ENCODE measurements at places on chromosomes 4 and X. TPM values are rescaled to one million over a fixed set of nuclear protein-coding genes. Genes with fewer than 3 reads are reported as not detected.

The UCP1 gene
- total RNA-seq = 0.61 TPM

DNA sequence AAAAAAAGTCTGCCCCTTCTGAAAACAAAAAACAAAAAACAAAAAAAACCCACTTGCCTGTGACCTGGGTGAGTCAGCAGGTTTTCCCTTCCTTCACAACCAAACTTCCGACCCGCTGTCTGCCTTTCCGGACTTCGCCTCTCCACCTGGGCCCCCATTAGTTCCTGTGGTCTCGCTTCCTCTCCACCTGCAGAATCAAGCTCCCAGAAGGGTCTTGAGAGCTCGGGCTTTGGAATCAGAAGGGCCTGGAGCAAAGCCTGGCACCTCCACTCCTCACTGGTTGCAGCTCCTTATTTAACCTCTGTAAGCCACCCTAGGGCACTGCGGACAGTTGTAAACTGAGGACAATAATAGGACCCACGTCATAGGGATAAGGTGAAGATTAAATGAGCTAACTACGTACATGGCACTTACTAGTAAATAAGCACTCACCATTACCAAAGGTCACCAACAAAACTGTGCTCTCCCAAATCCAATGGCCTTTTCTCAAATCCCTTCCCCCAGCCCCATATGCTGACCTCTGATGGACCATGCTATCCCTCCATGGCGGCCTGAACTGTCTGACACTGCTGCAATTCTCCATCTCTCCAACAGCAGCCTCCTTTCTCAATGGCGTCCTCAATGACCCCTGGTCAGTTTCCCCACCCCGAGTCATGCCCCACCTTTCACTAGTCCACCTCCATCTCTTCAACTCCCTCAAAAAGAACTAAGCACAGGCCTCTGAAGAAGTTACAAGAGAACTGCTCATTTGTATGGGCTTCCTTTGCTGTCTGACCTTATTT lies 64.2 kb downstream of the IRF2 start:
- DNase-seq = no peak

The SMIM31 gene
- total RNA-seq = not detected

GRCh38 chr4:47209833-47210232 lies 178.5 kb downstream of the GABRB1 start:
- no peak for DNase-seq

DNA sequence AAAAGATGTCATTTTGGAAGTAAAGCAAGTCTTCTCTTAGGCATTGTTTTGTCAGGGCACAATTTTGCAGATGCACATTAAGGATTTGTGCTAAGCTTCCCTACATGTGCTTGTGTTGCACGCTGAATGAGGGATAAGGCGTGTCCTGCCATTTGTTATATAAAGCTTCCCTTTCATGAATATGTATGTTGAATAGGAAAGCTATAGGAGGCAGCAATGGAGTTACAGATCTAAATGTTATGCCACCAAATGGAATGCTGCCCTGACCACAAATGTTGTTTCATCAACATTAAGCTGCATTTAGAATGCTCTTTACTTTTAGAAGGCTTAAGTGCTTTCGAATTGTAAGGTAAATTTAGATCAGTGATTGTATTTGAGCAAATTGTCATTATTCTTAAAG lies 20.9 kb downstream of the SGMS2 start:
- DNase-seq = no peak

The PCSK1N gene
- 61.4 TPM for total RNA-seq

The EGF gene
- 0.72 TPM for total RNA-seq

DNA sequence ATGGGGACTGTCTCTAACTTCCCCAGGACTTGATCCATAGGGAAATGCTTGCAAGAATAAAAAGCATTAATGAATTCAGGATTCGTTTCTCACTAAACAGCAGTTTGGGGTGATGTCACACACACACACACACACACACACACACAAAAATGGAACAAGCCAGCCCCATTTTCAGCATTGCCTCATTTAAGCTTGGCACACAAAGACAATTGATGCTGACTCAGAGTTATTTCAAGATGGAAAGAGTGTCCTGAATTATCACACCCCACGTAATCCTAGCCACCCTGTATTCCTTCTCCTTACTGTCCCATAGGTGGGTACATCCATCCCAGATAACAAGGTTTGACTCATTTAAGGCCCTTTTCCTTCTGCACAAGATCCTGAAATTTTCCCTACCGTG lies 345.1 kb upstream of the HS3ST1 start:
- no peak for DNase-seq

- DNase-seq = no peak
Measured at GRCh38 chrX:69221239-69222102, 56.2 kb upstream of the PJA1 start.
